T-cell (primary cell): ENCODE measurements at places on chromosomes 4 and X.
A peak's percentile ranks its signal among the peaks of the same experiment; 100 is the strongest.

DNA sequence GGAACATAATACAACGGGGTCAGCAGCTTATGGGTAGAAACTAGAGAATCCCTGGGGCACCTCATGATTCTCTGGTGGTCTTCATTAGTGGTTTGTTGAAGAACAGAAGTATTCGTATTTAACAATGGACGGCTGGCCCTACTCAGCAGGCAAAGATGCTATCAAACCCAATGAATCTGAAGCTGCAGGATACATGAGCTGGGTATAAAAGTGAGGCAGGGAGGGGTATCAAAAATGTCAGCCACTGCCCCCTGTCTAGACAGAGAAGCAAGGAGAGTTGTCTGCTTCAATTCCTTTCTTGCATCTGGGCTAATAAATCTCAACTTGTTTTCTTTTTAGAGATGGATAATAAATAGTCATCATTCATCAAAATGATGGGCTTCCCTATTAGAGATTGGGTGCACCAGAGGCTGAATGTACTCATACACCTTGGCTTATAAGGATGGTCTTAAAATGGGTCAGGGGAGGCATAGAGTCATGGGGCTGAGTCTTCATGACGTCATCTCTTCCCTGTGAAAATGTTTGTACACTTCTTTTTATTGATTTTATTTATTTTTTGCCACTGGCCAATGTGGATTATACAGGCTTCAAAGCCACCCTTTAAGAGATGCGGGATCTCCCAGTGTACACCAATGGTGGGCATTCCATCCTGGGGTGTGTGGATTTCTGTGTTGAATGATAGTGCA is 259.5 kb downstream of the SHOX start:
- DNase-seq = no peak

GRCh38 chrX:13029887-13030771 is 14.3 kb downstream of the FAM9C start:
- peak; percentile 22 for DNase-seq

GRCh38 chrX:2767631-2768455 is 16.0 kb downstream of the XG start:
- no peak for DNase-seq

DNA sequence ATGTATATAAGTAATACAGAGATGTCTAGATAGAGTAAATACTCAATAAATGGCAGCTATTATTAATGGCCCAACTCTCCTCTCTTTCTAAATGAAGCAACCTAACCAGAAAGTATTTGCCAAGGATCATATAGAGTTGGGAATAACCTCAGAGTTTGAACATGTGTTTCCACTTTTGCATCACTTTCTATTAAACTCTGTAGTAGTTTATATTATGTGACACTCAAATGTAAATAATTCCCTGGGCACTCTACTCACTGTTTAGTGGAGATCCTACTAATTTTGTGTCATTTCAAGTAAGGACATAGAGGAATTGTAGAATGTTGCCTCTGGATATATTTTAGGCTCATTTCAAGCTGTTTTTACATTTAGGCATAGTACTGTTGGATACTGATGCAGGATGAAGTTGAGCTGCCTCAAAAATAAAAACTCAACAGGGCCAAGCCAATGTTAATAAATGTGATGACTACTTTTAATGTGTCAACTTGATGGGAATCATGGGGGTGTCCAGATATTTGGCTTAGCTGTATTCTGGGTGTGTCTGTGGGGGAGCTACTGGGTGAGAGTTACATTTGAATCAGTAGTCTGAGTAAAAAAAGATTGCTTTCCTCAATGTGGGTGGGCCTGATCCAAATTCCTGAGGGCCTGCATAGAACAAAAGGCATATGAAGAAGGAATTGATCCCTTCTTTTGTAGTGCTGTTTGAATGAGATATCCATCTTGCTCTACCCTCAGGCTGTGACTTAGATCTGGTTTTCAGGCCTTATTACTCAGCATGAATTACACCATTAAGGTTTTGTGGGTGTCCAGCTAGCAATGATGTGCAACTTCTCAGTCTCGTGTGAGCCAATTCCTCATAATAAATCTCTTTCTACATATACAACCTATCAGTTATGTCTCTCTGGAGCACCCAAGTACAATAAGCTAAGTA is 1368.2 kb downstream of the STIM2 start:
- DNase-seq = no peak

DNA sequence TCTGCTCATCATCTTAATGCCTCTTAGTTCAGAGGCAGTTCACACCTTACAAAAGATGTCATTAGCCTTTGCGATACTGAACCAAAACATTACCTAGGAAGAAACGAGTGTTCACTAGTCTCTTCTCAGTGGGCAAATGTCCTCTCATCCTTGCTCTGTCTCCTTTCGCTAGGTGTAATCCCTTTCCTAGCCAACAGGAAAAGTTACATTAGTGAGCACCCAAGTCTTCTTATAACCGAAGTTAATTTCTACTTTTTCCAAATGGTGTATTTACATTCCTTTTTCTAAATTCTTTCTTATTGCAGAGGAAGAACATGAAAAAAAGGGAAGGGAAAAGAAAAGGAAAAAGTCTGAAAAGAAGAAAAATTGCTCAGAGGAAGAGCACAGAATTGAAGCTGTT is 46.9 kb downstream of the SMIM31 start:
- DNase-seq = no peak

DNA sequence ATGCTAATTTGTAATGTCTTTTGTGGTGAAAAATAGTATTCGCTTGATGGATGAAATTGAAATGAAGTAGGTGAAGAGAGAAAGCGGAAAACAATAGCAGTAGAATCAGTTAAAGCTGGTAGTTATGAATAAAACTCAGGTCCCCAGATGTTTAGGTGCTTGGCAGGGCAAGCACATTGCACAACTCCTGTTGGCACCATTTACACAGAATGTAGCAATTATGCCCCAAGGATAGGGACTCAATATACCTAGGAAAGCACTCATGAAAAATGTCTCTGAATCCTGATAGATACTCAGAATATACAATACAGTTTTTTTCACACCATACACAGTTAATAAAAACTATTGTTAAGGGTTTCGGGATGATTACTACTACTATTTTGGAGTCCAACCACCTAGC is 26.5 kb upstream of the GRIA3 start:
- no peak for DNase-seq

GRCh38 chrX:1425381-1425780 is 27.3 kb downstream of the ASMTL start:
- no peak for DNase-seq

- DNase-seq = no peak
These were observed 199.7 kb upstream of the MAMLD1 start for GRCh38 chrX:150163221-150163930.

DNA sequence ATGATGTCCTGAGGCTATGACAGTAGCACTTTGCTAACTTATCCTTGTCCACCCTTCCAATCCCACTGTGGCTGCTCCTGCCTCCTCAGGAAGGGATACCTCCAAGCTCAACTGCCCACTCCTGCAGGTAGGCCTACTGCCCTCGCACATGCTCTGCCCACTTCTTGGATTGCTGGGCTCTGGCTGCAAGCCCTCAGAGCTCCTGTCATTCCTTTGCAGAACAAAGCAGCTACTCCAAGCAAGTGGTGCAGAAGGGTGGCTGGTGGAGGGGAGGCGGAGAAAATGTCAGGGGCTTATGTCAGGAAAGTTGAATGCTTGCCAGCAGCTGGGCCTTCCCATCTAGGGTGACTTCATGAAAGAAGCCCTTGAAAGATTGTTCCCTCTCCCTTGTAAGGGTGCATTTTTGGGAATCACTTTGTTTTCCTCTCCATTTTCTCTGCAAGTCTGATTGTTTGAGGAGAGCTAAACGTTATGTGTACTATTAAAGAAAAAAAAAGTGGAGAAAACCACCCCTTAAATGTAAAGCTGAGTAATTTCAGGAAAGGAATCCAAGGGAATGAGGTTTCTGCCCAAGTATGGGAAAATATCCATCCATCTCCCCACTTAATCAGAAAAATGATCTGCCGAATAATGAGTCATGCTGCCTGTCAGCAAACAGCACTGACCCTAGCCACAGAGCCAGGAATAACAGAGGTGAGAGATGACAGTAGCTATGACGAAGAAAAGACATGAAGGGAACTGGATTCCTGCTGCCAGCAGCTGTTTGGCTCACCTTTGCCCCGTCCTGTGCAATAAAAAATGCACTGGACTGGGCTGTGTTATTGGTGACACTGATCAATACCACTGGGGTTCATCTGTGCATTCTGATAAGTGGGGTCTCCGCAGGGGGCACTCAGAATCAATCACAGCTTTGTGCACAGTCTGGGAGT is 102.0 kb downstream of the RTL5 start:
- DNase-seq = no peak

DNA sequence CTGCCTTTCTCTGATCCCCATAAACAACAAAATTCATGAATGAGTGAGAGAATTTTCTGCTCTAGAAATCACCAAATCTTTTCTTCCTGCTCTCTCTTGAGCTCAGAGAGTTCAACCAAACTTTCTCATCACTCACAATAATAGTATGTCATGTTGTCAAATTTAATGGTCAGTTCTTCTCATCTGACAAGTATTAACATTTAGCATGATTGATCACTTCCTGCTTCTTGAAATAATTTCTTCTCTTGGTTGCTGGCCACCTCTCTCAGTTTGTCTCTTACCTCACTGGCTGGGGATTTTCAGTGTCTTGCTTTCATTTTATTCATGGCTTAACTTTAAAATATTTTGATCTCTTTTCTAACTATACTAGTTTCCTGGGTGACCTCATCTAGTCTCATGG is 25.5 kb upstream of the FGF5 start:
- DNase-seq = no peak

GRCh38 chr4:20624793-20625374 is 75.4 kb upstream of the PACRGL start:
- DNase-seq = no peak
